ENCODE measurements at places on chromosomes 5 and 9.

DNA sequence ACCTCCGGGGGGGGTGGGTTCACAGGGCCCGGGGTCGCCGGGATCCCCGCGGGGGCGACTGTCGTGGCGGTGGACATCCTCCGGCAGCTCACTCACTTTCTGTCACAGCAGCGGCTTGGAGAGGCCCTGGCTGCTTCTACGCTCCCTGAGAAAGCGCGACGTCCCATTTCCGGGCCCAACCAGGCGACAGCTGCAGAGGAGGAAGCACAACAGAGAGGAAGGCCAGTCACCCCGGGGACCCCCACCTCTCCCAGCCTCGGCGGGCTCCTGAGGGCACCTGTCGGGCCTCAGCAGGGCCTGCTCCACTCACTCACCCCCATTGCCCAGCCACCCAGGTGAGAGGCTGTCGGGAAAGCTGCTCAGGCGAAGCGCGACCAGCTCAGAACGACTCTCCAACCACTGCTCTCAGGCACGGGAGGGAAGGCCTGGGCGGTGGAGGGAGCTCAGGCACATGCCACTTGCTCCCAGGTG is 14.4 kb downstream of the BRD3 start:
- no peak for DNase-seq

- no peak for DNase-seq
Observed at GRCh38 chr9:34125681-34126206, 754 bp downstream of the DCAF12 start.

DNA sequence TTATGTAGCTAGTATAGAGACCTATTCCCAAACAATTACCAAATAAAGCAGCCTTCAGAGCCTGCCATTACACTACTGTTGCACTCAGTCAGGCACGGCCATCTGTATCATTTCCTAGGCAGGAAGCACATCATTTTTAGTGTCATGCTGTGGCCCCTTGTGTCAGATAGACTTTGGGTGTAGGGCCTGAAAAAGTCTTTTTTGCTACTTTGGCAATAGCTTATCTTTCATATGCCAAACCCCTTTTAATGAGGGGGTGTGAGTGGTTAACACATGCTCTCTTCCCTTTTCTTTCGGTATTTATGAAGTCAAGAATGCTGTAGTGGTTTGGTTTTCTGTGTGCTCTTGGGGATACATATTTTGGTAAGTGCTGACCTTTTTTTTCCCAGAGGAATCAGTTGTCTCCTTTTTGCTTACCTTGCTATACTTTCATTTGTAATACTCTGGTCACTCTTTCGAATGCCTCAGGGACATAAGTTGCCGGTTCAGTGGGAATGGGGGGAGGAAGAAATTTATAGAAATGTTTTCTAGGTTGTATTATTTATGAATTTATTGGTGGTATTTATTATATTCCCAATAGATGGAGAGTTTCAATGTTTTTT is 209.8 kb downstream of the CSNK1G3 start:
- no peak for DNase-seq

GRCh38 chr5:150461231-150461630 is 11.7 kb upstream of the RPS14 start:
- DNase-seq = peak; percentile 39

GRCh38 chr9:111798786-111799185 is 4.0 kb upstream of the SHOC1 start:
- no peak for DNase-seq

DNA sequence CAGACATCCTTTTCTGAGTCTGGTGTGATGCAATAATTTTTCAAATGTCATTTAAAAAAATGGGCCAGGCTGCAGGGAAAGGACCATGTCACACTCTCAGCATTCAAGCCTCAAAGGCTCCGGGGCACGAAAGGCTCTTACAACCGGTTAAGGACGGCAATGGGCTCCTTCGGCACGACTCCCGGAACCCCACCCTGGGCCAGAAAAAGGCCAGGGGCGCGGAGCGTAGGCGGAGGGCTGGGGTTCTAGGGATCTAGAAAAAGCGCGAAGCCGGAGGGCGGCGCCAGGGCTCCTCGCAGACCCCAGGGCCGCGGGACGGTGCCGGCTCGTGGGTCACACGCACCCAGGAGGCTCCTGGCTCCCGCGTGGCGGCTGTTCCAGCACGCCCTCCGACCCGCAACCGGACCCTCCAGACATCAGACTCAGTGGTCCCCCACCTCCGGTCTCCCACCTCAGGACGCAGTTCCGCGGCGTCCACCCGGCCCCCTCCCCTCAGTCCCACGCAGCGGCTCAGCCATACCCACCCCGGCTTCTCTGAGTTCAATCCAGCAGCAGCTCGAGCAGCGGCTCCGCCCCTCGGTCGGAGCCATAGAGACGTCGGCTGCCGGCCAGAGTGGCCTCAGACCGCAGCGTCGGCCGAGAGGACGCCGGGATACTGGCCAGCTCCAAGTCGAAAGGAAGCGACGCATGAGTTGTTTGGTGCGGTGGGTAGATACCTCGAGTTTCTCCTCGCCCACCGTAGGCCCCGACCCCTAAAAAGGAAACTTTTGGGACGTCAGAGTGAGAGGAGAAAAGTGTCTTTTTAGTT is at the start of gene TMEM267:
Gene TMEM267, minus strand, starts transcription at position 568 of the 808 bp plus-strand sequence. CDS start 29,896 bp downstream, outside the sequence.
- peak; percentile 67 for DNase-seq

DNA sequence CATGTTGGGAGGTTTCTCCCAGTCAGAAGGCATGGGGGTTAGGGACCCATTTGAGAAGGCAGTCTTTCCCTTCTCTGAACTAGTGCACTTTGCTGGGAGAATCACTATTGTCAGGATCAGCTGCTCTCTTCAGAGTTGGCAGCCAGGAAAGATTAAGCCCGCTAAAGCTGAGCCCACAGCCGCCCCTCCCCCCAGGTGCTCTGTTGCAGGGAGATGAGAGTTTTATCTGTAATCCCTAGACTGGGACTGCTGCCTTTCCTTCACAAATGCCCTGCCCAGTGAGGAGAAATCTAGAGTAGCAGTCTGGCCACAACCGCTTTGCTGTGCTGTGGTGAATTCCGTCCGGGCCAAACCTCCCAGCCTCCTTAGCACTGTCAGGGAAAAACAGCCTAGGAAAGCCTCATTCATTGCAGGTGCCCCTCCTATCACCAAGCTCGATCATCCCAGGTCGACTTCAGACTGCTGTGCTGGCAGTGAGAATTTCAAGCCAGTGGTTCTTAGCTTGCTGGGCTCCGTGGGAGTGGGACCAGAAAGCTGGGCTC is 69.8 kb downstream of the CNTLN start:
- no peak for DNase-seq

- no peak for DNase-seq
Observed at GRCh38 chr9:15211815-15212495, 95.1 kb downstream of the TTC39B start.

DNA sequence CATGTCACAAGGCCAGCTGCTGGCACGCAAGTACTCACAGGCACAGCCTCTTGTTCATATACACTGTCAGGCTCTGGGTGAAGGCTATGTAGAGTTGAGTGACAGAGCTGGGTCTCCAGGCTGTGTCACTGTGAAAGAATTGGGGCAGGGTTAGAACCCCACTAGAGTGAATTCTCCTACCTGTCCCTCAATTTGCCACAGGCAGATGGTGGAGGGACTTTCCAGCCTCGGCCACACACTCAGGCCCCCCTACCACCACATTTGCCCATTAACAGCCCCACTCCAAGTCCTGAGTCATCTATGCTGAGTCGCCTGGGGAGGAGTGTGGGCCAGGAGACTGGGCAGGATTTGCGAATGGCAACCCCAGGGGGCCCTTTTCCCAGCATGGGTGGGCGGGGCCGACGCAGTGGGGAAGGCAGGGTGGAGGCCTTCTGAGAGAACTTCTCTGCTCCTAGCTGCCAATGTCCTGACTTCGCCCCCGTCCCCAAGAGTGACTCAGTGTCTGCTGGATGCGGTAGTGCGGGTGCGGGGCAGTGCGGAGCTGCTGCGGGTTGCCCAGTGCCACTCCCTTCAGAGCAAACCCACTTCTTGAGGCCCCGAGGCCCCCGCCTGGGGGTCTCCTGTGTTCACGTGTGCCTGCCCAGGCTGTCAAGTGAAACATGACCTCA is 50.3 kb upstream of the PSD2 start:
- DNase-seq = no peak

DNA sequence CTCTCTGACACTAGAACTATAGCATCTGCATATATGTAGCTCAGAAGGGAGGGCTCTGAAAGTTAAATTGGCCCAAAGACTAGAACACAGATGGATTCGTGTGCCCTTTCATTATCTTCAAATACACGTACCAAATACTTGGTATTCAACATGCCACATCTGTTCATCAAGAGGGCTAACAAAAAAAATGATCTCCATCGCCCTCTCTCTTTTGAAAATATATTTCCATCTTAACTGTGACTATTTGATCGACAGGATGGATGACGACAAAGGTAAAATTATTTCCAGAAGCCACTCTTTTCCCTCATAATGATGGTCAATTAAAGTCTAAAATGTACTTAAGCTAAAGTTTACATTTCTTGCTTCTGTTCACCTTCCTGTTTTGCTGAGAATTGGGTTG is 77.0 kb downstream of the SEMA6A start:
- no peak for DNase-seq

GRCh38 chr9:98202252-98202651 is 9.8 kb upstream of the CORO2A start:
- no peak for DNase-seq

DNA sequence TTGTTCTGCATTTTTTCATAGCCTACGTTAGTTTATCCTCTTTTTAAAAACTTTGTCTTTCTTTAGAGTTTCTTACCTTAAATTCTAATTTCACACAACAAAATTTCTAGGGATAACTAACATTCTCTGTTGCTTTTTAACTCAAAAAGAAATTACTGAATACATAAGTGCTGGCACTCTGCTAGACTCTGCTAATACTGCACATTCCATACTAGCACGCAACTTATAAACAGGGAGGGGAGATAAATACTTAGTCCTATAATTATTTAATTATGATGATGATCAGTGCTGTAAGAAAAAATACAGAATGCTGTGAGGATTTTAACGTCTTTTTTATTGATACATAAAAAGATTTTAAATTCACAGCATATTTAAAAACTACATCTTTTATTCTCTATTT is 25.1 kb downstream of the RNF145 start:
- no peak for DNase-seq

GRCh38 chr9:3534614-3535404 is 9.0 kb upstream of the RFX3 start:
- DNase-seq = no peak

- DNase-seq = no peak
Observed at GRCh38 chr5:132392978-132393825, 23.7 kb downstream of the SLC22A5 start.

- DNase-seq = no peak
Observed at GRCh38 chr9:106376689-106377088, 486.3 kb upstream of the ZNF462 start.

DNA sequence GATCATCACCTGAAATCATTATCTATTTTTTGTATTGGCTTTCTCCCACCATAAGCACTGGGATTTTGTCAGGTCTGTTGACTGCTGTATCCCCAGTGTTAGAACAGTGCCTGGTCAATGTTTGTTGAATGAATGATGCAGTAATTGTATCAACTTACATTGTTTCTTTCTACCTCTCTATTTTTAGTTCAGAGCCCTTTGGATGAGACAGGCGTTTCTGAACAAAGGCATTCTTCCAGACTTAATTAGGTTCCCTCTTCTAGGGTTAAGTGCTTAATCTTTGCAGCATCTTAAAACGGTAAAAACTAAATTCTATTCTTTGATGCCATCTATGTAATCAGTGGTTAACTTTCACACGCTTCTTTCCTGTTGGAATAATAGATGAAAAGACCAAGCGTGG is 26.3 kb downstream of the SLC44A1 start:
- DNase-seq = no peak

GRCh38 chr5:159559337-159559736 is 229.1 kb upstream of the IL12B start:
- no peak for DNase-seq

DNA sequence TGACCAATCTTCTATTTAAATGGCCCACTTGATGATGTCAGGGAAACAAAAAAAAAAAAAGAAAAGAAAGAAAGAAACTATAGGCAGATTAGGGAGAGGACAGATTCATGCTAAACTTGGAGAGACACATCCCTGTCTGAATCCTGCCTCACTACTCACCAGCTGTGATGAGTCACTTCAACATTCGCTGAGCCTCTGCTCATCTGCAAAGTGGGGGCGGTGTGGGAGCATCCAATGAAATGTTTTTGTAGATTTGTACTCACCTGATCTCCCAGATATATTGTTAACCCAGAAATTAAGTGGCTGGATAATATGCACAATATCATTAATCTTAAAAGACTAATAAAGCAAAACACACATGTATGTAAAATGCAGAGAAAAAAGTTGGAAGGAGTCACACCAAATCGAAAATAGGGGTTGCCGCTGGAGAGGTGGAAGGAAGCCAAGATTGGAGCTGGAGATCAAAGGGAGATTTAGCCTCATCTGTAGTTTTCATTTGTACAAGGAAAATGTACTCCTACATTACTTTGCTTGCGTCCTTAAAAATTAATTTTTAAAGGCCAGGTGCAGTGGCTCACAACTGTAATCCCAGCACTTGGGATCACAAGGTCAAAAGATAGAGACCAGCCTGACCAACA is 17.0 kb upstream of the ERGIC1 start:
- DNase-seq = no peak

DNA sequence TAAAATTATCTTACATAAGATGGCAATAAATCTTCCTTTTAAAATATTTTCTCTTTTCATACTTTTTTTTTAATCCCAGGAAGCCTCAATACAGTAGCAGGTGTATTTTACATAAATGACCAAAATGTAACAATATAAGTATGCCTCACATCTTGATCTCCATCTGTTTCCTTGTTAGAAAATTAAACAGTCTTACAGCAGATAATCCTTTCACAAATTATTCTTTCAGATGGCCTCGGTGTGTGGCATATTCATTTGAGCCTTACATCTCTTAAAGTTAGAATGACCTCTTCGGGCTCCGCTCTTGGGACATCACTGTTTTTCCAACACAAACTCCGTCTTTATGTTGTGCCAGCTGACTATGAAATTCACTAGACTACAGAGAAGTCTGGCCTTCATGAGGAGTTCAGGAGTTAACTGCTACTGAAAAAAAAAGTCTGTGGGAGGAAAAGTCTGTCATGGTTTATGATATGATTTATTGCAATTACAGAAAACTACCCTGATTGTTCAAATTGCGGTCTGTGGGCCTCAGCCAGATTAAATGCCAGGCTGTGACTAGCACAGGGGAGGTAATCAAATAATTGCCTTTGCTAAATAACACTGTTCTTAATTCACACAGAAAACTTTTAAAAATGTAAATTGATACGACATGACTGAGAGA is 292.9 kb upstream of the PUM3 start:
- DNase-seq = no peak

DNA sequence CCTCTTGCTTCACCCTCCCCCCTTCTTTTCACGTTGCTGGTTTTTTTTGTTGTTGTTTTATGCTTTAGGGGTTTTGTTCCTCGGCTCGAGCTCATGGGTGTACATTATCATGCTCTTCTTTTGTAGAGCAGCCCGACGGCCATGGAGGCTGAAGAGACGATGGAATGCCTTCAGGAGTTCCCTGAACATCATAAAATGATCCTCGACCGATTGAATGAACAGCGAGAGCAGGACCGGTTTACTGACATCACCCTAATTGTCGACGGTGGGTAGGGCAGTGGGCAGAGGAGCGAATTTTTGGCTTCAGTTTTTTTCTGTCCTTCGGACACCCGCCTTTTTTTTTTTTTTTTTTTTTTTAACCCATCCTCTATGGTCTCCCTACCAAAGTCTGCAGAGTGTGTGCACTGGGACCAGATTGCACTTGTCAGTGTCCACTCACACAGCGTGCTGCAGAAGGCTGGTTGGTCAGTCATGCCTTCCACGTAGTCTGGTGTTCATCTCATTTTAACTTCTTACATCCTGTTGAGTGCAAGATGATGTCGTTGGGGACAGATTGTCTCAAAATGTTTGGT is 1.3 kb downstream of the ZNF131 start:
- DNase-seq = no peak

Measured in GM12878 (cell line).